Spinal cord (tissue), 10 donors: ENCODE measurements at places on chromosomes 7 and 10. TPM values are rescaled to one million over a fixed set of nuclear protein-coding genes. Genes with fewer than 3 reads are reported as not detected.

OR2A7 gene
- polyA plus RNA-seq, result 1.7 TPM

OR2A2 gene
- not detected for polyA plus RNA-seq

UCMA gene
- polyA plus RNA-seq, result 0.42 TPM

MMRN2 gene
- polyA plus RNA-seq, result 13.5 TPM

ANLN gene
- 12.4 TPM for polyA plus RNA-seq
